ENCODE measurements at places on chromosomes 5 and 9.

DNA sequence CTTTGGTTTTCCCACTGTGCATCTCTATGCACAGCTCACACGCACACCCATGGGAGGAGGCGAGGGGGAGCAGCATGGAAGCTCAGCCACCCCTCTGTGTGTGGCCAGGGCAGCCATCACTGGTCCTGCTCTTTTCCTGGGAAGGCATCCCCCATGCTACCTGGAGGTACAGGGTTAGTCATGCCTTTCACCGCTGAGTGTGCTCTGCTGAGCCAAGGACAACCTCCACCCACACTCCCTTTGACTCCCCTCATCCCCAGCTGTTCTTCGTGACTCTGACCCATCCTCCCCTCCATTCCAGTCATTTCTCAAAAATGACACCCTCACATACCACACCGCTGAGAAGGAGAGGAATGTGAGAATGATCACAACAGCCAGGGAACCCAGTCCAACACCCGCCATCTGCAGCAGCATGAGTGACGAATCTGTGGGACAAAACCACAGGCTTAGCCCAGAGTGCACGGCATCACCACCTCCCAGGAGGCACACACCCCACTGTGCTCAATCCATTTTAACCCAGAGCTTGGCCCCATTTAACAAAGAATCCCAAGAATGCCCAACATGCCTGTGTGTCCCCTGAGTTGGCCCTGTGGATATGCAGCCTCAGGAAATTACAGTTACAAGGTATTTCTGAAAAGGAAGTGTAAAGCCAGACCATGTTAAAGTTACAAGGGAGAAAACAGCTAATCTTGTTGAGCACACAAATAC is 133.4 kb downstream of the SUSD1 start:
- no peak for DNase-seq

- no peak for DNase-seq
Observed at GRCh38 chr5:170389550-170389892, 354 bp upstream of the KCNMB1 start.

- no peak for DNase-seq
Observed at GRCh38 chr9:91269907-91270491, 91.7 kb downstream of the AUH start.

DNA sequence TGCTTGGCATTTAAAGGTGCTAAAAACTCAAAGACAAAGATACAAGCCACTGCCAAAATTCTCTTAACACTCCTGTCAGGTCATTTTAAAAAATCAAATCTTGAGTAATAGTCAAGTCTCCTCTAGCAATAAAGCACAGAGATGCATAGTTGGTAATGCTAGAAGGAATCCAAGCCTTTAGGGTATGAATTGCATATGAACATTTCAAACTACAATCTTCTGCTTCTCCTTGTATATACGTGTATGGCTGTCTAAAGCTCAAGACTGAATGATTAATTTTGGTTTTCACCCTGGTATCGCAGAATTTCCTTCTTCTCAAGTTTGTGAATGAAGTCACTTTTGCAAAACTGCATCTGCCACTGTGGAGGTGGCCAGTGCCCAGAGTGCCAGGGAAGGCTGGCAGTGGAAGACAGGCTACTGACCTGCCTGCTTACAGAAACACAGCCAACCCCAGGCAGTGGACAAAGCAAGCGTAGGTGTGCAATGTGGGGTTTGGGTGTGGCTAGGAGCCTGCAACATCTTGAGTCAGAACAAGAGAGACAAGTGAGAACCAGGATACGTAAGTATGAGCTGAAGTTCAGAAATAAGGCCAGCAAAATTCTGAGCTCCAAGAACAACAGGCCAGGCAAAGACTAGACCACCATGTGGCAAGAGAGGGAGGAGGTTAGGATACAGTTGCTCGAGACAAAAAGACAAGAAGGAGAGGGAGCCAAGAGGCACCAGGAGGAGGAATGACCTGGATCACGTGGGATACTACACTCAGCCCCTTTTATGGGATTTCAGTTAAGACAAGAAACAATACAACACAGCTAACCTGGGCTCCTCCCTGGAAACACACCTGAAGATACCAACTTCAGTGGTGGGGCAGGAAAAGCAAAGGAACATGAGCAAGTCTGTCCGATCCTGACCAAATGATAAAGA is 22.6 kb downstream of the MYO10 start:
- no peak for DNase-seq

DNA sequence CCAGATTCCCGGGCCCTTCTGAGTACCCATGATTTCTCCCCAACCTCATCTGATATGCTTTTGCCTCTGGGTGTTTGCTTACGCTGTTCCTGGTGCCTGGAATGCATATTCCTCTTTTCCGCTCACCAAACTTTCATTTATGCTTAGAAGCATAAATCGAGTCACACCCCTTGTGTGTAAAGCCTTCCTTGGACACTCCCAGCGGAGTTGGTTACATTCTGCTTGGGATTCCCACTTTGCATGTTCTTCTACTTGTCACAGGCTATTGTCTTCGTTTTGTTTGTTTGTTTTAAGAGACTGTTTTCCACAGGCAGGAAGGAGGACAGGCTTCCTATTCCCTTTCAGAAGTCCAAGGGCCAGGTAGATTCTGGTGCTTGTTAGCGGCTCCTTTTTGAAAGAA is 76.5 kb downstream of the SEC61B start:
- no peak for DNase-seq

DNA sequence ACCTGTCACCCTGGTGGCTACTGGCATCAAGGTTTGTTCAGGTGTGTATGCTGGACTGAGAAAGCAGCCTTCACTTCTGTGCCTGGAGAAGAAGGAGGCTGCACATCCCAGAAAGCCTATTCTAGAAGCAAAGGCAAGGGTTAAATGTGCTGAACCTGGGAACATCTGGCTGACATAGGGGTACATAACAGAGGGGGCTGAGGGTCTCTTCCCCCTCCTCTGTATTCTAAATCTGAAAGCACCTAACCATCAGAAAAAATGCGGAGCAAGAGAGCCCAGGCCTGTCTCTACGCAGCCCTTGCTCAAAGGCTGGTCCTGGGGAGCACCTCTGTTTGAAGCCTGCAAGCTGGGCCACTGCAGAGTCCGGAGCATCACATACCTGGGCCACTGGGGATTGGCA is 53.2 kb upstream of the FSTL4 start:
- DNase-seq, result no peak

GRCh38 chr9:37911271-37911681 is 7.3 kb upstream of the SLC25A51 start:
- DNase-seq, result no peak

DNA sequence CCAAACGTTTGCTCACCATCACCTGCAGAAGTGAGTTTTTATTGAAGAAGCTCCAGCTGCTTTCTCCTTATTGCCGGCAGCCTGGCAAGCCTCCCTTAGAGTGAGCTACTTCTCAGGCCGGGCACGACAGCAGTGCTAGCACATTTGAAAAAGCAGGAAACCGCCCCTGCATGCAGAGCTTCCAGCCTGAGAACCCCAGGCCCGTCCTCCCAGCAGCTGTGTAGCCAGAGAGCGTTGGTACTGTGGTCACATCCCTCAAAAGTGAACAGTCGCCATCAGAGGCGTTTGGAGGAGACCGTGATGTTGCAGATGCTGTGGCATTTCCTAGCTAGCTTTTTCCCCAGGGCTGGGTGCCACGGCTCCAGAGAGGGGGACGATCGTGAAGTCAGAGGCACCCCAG is 23.5 kb downstream of the SLC25A25 start:
- no peak for DNase-seq

GRCh38 chr5:150052956-150053712 is 33.2 kb downstream of the CSF1R start:
- no peak for DNase-seq

GRCh38 chr9:127525401-127526188 is 74.3 kb downstream of the LRSAM1 start:
- no peak for DNase-seq

DNA sequence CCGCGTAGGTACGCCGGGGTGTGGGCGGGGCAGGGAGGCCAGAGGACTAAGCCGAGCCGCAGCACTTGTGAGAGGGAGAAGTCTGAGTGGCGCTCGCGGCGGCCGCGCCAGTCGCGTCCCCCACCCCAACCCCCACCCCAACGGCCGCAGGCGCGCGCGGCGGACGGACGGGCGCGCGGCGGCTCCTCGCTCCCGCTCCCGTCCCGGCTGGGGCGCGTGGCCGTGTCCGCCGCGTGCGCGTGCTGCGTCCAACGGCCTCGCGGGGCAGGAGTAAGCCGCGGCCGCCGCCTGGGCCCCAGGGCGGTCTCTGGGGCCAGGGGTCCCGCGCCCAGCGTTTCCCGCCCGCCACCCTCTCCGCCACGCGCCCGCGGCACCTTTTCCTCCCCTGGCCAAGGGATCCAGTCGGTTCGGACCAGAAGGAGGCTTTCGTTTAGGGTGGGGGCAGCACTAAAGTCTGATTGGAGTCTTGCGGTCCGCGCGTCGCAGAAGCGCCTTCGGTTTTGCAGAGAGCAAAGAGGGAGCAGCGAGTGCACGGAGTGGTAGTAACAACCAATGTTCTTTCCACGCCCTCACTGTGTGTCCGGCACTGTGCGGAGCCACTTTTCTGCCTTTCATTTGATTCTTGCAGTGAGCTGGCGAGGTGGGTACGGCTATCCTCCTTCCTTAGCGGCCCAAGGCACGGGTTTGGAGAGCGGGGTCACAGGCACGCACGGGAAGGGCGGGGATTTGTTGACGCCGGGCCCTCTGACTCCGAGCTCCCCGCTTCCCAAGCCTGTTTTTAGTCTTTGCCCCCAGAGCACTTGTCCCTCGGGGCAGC is 483 bp downstream of the G3BP1 start:
- peak; percentile 57 for DNase-seq

DNA sequence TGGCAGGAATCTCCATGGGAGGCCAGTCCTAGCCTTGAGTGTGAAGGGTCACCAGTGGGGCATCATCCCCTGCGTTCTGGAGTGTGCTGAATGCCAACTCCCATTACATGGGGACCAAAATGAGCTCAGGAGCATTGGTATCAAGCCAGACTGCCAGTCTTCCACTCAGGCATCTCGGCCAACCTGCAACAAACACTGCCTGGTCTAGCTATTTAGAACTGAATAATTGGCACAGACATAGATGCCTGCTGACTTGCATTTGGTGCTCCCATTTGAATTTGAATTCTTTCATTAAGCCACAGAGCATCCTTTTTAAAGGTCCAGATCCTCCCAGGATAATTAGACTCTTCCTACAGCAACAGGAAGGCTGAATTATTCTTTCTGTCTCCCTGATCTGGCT is 116.6 kb upstream of the ABCA1 start:
- DNase-seq, result no peak

DNA sequence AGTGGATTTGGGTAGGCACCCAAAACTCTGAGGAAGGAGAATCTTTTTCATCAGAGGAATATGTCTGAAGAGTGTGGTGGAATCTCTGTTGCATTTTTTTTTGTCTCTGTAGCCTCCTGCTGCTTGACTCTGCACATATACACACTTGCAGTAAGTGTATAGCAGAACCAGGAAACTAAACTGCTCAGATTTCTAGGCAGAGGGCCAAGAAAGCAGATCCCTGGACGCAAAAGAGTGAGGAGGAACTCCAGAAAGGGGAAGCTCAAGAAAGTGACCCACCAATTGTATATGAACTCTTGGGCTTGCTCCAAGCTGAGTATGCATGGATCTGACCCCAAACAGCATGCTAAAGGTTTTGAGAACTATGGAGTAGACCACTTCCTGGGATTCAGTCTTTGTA is 181.8 kb downstream of the GADD45G start:
- no peak for DNase-seq

GRCh38 chr5:174414315-174414710 is 310.1 kb upstream of the MSX2 start:
- DNase-seq, result no peak

DNA sequence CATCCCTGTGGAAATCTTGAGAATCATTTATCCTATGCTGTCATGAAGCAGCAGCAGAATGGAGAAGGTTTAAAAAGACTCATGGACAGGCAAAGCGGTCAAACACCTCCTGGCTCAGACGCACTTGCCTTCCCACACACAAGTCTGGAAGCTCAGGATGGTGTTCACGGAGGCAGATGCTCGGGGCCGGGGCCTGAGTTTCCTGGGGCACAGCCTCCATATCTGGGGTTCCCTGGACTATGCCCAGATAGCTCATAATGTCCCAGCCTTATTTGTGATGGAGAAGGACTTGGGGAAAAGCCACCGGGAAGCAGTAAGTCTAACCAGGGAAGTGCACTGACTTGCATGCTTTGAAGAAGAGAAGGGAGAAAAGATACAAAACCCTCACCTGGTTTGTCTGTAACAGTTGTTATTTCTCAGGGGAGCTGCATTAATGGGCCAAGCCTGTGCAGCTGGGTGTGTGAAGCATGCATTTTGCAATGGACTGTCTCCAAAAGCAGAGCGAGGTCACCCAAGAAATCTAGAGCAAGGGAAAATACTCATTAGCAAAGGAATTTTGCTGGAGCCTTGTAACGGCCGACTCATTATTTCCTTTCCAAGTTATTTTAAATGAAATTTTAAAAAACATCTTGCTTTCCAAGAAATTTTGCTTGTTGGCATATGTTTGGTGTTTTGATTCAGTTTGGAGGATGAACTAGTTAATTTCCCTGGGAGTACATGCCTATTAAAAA is 3.4 kb downstream of the S1PR3 start:
- DNase-seq, result no peak

DNA sequence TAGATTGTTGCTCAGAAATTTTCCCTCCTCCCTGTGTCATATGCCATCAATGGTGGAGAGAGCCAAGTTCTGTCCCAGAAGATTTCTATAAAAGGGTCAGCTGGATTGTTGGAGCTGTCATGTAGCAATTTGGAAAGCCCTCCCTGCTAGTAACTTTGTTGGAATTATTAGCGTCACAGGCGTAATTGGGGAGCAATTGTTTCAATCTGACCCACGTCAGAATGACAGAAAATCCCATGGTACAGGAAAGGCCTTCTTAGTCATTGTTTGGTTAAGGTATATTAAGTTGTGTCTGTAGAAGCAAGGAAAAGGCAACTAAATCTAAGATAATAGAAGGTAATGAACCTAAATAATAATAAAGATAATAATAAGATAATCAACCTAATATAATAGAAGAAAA is 148.4 kb downstream of the PLK2 start:
- DNase-seq, result no peak

DNA sequence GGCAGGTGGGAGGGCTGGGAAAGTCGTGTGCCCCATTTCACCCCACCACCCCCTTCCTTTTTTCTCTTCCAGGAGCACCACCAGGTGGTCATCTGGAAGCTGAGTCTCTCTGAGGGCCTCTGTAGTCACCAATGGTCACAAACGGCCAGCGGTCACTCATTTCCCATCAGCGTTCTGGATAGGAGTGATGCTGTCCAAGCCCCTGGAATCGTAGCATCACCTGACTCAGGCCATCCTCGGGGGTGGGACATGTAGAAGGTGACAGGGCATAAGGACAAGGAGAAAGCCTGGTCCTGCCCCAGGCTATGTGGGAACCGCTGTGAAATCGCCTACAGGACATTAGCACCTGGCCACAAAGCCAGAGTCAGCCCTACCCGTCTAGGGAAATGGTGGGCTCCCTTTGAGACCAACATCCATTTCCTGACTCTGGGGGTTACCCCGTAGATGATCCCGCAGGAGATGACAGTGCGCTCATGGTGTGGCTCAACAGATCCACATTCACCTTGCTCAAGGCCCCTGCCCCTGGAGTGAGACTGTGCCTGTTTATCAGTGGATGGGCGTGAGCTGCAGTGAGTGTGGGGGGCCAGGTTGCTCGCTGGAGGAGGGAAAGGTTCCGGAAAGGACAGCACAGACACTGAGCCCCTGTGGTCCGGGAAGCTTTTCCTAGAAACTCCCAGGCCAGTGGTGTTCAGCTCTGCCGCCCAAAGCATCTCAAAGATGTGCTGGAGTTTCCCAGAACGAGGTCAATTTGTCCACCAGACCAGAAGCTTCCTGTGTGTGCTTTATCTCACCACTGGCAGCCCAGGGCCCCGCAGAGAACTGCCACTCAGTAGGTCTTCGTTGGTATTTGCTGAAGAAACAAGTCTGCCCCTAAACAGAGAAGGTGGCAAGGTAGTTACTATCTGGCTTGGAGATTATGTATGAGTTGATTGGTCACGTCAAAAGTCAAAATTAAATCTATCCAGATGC is 61.1 kb upstream of the UNC5A start:
- no peak for DNase-seq

- DNase-seq, result peak; percentile 38
Observed at GRCh38 chr5:148805326-148806290, 20.8 kb upstream of the ADRB2 start.

Measured in NCI-H524 (cell line).